Activated CD4-positive, alpha-beta T cell treated with anti-CD3 and anti-CD28 coated beads for 24 hours (primary cell): ENCODE measurements at places on chromosomes 6 and 20.

- no peak for DNase-seq
These were observed 32.0 kb upstream of the SUMO4 start for GRCh38 chr6:149368065-149368464.

GRCh38 chr20:35991142-35991771, 22.9 kb downstream of the CNBD2 start:
- DNase-seq = no peak

GRCh38 chr6:168554472-168554871, 113.5 kb downstream of the SMOC2 start:
- DNase-seq = no peak

DNA sequence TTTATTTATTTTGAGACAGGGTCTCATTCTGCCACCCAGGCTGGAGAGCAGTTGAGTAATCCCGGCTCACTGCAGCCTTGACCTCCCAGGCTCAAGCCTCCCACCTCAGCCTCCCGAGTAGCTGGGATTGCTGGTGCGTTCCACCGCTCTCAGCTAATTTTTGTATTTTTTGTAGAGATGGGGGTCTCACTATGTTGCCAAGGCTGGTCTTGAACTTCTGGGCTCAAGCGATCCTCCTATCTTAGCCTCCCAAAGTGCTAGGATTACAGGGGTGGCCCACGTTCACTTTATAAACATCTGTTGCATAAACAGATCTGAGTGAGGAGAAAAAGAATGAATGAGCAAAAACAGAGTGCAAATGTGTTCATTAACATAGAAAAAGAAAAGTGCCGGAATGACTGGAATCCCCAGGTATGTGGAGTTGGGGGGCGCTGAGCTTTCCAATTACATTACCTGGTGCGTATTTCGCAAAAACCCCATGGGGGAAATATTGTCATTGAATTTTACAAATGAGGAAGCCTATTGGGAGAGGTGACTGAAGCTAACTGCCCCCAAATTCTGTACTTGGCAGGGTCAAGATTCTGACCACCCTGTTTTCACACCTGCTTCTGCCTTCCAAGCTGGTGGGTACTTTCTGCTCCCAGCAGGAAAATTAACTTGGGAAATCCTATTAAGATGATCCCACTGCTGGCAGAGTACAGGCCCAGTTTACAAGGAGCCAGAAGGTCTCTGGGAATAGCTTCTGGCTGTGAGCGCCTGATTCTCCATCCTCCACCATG, 207.7 kb upstream of the JARID2 start:
- no peak for DNase-seq

GRCh38 chr6:55448451-55448850, 121.2 kb downstream of the GFRAL start:
- DNase-seq = no peak

DNA sequence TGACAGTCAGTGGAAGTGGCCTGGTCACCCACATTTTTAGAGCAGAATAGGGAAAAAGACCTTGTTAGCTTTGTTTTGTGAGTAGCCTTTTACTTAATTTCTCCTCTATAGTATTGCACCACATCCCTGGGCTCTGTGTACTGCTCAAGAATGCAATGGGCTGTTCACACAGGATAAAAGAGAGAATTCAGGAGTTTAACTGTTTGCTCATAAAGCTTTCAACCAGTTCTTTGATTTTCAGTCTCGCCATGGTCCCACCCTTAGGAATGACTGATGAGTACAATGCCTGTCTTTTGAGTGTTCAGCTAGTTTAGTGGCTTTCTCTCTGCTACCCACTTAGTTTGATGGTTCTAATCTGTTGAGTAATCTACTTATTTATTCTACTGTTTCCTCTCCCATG, 129.7 kb downstream of the PLG start:
- DNase-seq = no peak

GRCh38 chr6:142871910-142872331, 73.1 kb downstream of the HIVEP2 start:
- DNase-seq = no peak

DNA sequence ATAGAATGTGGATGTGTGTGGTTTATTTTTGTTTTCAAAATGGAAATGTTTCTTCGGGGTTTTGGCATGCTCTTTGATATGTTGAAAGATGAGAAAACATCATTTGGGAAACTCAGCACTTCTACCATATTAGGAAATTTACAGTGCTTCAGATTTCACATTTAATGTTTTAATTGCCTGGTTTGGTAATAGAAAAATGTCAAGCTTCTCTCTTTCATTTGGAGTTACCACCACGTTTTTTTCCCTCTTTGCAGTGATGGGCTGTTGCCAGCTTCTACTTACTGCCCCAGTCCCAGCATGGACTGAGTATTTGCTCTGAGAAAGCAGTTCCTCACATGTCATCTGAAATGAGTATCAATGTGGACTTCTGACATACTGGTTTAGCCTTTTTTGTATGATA, 267.7 kb downstream of the PRL start:
- no peak for DNase-seq

GRCh38 chr6:5732496-5732895, 274.2 kb downstream of the NRN1 start:
- DNase-seq = no peak

DNA sequence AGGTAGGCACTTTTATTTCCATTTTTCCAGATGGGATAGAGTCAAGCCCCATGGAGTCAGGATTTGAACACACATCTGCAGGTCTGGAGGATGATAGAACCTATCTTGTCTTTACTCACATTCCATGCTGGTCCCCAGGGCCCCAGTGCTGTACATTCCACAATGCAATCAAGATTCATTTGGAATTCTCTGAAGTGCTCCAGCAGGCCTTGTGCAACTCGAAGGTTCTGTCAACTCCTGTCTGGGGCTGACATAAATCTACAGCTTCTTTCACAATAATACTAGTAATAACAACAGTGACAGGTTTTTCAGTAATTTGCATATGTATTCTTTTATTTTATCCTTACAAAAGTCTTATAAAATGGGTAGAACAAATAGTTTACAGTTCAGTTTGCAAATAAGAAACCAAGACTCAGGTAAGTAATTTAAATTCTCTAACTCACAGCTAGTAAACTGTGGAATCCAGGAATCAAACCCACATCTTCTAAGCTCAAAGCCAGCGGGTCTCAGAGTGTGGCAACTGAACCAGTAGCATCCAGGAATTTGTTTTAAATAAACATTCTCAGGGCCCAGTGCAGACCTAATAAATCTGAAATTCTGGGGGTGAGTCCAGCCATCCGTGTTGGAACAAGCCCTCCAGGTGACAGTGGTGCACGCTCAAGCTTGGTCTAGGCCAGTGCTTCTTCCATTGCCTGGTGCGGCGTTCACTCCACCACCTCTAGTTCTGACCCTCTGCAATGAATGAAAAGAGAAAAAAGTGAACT, 137.0 kb upstream of the TNFAIP3 start:
- no peak for DNase-seq

GRCh38 chr6:2738373-2738979, 12.2 kb downstream of the MYLK4 start:
- DNase-seq = no peak

- no peak for DNase-seq
These were observed 545.6 kb upstream of the MAP3K7 start for GRCh38 chr6:91132461-91132860.

GRCh38 chr6:156585859-156586258, 191.3 kb upstream of the ARID1B start:
- DNase-seq = no peak

DNA sequence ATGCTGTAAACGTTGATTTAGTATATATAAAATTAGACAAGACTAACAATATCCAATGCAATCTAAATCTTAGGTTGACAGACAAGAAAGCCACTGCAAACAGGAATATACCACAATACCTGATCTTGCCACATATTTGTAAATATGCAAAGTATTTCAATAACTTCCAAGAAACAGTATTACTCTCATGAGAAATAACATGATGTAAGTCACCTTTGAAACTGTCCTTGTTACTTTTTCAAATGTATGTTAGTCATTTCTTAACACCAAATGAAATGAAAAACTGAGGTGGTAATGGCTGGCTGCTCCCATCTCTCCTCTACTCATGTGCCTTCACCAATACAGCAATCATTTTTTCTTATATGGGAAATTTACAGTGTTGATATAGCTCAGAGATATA, 118.7 kb downstream of the ATG5 start:
- no peak for DNase-seq

GRCh38 chr20:63947638-63948456, 8.4 kb downstream of the UCKL1 start:
- no peak for DNase-seq

- no peak for DNase-seq
These were observed 232.6 kb downstream of the TMEM242 start for GRCh38 chr6:157090736-157091135.

GRCh38 chr6:98241630-98242029, 592.7 kb upstream of the POU3F2 start:
- no peak for DNase-seq

DNA sequence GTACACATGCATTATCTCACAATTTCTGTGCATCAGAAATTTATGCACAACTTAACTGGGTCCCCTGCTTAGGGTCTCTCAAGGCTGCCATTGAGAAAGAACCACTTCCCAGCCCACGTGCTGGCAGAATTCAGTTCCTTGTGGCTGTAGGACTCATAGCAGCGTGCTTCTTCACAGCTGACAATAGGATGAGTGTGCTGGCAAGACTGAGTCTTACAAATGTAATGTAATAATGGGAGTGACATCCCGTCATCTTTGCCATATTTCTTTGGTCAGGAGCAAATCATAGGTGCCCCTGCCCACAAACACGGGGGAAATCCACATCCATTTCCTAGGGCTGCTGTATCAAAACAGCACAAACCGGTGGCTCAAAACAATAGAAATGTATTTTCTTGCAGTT, 77.4 kb downstream of the FIG4 start:
- DNase-seq = no peak

DNA sequence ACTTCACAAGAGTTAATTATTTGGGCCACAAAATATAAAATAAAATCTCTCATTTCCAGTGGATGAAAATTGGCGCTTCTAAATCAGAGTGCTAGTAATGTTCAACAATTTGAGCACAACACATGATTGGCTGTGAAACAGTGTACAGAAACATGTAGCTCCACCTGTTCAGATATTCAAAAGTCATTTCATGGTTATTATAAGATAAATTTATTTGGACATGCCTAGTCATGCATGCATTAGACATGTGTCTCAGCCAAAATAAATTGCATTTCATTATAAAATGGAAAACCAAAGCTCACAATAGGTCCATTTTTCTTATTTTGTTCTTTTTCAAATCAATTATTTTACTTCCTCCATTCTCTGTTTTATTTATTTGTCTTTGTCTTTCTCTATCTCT, 374.8 kb downstream of the LMBRD1 start:
- DNase-seq = no peak

DNA sequence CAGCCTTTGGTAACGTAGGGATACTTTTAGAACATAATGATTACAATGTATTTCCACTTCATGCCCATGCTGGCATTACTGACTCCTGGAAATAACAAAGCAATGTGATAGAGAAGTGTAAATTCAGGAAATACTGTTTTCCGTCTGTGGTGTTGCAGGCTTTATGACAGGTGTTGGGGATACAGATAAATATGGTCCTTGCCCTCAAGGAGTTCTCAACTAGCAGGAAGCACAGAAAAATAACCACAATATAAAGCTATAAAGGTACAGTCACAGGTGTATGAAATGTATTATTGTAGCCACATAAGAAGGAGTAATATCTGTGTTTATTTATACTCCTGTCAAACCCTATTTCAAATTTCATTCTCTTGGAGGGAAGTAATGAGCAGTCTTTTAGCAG, 12.9 kb upstream of the LAMP5 start:
- no peak for DNase-seq

- DNase-seq = no peak
These were observed 20.0 kb downstream of the FAM209B start for GRCh38 chr20:56552911-56553629.

DNA sequence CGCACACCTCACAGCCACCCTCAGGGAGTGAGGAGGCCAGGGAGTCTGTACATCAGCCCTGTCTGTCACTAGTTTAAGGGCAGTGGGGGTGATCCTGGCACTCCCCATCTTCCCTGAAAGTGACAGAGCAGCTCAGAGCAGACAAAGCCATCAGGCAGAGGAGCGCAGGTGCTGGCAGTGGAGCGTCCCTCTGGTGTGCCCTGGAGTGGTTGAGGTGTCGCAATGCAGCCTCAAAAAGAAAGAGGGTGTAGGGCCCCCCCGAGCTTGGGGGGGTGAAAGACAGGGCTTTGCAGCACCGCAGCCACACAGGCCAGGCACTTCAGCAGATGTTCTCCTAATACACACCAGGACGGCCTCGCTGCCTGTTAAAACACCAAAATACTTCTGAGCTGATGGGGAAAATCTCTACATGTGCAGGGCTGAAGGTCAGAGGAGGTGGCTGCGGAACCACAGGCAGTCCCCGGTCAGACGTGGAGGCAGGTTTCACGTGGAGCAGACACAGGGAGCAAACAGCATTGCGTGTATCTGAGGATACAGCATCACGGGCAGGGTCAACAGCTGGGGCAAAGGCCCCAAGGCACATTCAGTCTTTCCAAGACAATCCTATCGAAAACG, 69.5 kb downstream of the PREX1 start:
- no peak for DNase-seq

DNA sequence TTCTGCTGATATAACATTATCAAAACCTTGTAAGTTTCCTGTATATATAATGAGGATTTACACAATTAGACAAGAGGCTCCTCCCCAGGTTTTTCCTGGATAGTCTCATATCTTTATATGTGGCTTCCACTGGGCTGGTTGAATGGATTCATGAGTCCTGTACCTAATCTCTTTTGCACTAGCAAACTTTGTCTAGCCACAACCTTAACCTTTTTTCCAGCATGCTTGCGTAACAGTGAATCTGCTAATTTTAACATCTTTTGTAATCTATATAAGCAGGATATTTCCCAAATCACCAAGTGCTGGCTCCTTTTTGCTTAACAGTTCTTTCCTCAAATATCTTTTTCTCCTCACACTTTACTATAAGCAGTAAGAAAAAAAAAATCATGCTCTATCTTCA, 153.6 kb downstream of the COL21A1 start:
- DNase-seq = no peak

DNA sequence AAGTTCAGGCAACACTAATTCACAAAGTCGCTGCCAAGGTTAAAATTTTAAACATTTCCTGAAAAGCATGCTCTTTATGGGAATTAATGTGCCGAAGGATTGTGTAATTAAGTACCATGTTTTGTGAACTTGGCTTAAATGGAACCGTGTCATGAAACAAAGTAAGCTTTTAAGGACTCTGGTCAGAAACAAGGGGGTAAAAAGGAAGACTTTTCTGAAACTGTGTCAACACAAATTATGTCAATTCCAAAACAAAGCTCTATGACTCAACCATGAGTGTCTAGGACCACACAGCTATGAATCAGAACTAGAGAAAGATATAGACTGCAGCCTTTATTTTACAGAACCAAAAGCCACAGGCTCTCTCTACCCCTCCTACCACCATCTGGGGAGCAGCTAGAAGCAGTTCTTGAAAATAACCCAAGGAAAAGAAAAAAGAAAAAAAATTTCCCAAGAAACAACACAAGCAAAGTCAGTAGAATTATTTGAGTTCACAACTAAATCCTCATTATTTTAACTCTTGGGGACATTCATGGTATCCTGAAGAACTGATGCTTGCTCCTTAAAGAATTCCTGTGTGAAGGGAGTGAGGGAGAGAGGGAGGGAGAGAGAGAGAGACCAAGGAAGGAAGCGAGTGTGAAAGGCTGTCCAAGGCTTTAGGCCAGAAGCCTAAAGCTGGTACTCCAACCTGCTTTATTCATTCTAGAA, 81.9 kb downstream of the ZMYND8 start:
- DNase-seq = peak; percentile 6
